ENCODE measurements at places on chromosomes 11 and 22.

- H3K27me3 ChIP-seq = no peaks in the 10 kb centered on the region
- DNase-seq = no peak
- H3K4me1 ChIP-seq = peaks cover 27% of the 10 kb centered on the region
- no peak overlapping the region for H3K27ac ChIP-seq
- no peak overlapping the region for H3K4me3 ChIP-seq
Observed at GRCh38 chr22:48717076-48717810, 1110.4 kb downstream of the BRD1 start.

DNA sequence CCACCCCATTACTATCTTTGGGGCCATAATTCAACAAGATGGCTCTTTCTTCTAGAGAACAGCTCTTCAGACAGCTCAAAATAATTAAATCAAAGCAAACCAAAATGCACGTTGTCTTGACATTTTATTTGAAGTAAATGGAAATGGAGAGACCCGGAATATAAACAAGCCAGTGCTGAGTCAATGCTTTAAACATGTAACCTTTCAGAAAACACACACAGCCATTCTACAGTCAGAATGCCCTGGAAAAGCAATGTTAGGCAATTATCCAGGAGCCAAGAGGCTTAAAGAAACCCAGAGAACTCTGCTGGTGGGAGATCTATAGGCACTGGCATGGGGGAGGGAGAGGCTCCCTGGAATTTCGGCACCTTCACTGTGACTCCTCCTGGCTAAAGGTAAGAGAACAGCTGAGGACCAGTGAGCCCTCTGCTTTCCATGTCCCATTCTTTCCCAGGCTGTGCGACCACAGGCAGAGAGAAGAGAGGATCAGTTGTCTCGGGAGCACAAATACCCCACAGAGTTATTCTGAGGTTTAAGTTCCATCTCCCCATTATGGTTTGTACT lies 254.0 kb upstream of the CCDC90B start:
- no peaks in the 10 kb centered on the region for H3K4me1 ChIP-seq
- no peak overlapping the region for H3K27ac ChIP-seq
- no peak overlapping the region for H3K4me3 ChIP-seq
- no peak for DNase-seq
- no peaks in the 10 kb centered on the region for H3K36me3 ChIP-seq
- H3K27me3 ChIP-seq = no peaks in the 10 kb centered on the region

- DNase-seq = no peak
- peak overlapping the region; percentile 97 for H3K27ac ChIP-seq
- no peaks in the 10 kb centered on the region for H3K27me3 ChIP-seq
- H3K4me1 ChIP-seq = peaks cover 49% of the 10 kb centered on the region
- H3K36me3 ChIP-seq = peaks cover 19% of the 10 kb centered on the region
Observed at GRCh38 chr22:31086703-31087330, 5.7 kb downstream of the SMTN start.

- no peak overlapping the region for H3K4me3 ChIP-seq
- no peaks in the 10 kb centered on the region for H3K36me3 ChIP-seq
- no peak overlapping the region for H3K27ac ChIP-seq
- H3K27me3 ChIP-seq = no peaks in the 10 kb centered on the region
- DNase-seq = peak; percentile 26
- H3K4me1 ChIP-seq = no peaks in the 10 kb centered on the region
Observed at GRCh38 chr22:48089601-48090331, 1327.3 kb downstream of the TBC1D22A start.

GRCh38 chr22:29314537-29315285 lies 786 bp downstream of the RASL10A start:
- H3K36me3 ChIP-seq = no peaks in the 10 kb centered on the region
- peaks cover 25% of the 10 kb centered on the region for H3K27me3 ChIP-seq
- no peak overlapping the region for H3K27ac ChIP-seq
- H3K4me3 ChIP-seq = no peak overlapping the region
- H3K4me1 ChIP-seq = peaks cover 51% of the 10 kb centered on the region

DNA sequence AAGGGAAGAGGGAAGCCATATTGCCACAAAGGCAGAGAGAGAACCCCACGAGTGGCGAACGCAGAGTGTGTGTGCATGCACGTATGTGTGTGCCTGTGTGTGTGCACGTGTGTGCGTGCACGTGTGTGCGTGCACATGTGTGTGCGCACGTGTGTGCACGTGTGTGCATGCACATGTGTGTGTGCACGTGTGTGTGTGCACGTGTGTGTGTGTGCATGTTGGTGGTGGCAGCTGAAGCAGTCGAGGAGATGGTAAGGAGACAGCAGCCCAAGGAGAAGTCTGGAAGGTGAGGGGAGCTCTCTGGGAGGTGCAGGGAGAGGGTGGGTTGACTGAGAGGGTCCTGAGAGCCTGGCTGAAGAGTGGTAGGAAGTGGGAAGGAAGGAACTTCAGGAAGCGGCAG lies 94.1 kb upstream of the NECTIN1 start:
- no peaks in the 10 kb centered on the region for H3K36me3 ChIP-seq
- no peak for DNase-seq
- H3K4me3 ChIP-seq = no peak overlapping the region
- H3K27ac ChIP-seq = no peak overlapping the region

DNA sequence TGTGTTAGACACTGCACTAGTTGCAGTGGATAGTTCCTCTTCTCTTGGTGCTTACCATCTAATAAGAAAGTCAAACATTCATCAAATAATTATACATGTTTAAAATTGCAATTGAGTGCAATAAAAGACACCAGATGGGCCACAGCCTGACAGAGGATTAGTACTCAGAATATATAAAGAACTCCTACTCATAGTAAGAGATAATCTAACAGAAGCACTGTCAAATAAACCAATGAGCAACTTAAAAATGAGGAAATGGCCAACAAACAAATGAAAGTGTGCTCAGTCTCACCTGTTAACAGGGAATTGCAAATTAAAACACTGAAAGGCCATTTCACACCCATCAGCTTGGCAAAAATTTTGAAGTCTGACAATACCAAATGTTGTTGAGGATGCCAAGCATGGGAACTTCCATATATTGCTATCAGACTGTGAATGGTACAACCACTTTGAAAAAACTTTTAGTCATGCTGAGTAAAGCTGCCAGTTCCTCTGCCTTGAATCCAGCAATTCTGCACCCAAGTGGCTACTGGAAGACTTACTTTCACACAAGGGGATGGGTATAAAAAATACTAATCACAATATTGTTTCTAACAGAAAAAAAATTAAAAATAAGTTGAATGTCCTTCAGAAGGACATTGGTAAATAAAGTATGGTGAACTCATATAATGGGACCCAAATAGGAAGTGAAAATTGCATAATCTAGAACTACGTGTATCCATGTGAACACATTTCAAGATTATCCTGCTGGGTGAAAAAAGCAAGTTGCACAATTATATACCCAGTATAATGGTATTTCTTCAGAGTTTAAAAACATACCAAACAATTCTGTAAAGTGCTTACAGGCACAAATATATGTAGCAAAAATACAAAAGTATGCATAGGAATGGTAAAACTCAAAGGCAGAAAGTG lies 41.4 kb upstream of the CREB3L1 start:
- no peaks in the 10 kb centered on the region for H3K36me3 ChIP-seq
- peak overlapping the region; percentile 76 for H3K27ac ChIP-seq
- peaks cover 32% of the 10 kb centered on the region for H3K4me1 ChIP-seq

GRCh38 chr11:43124272-43124935 lies 187.4 kb upstream of the API5 start:
- H3K27me3 ChIP-seq = no peaks in the 10 kb centered on the region
- no peaks in the 10 kb centered on the region for H3K4me1 ChIP-seq
- DNase-seq = no peak
- H3K27ac ChIP-seq = no peak overlapping the region

DNA sequence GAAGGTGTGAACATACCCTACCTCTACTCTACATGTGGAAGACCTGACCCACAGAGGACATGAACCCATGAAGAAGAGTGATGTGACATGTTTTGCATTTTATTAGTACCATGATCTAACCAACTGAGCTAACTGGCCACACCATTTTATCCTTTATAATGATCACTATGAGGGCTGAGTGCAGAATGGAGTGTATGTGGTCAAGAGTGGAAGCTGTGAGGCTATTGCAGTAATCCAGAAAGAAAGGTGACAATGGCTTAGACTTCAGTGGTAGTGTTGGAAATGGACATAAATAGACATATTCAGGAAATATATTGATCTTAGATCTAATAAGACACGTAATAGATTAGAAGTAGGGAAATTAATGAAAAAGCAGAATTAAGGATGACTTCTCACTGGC lies 3.8 kb downstream of the SRSF8 start:
- no peaks in the 10 kb centered on the region for H3K27me3 ChIP-seq
- peaks cover 32% of the 10 kb centered on the region for H3K4me1 ChIP-seq
- no peak overlapping the region for H3K4me3 ChIP-seq
- H3K27ac ChIP-seq = no peak overlapping the region
- H3K36me3 ChIP-seq = no peaks in the 10 kb centered on the region

- H3K36me3 ChIP-seq = no peaks in the 10 kb centered on the region
- no peaks in the 10 kb centered on the region for H3K27me3 ChIP-seq
- H3K27ac ChIP-seq = no peak overlapping the region
- no peak overlapping the region for H3K4me3 ChIP-seq
Observed at GRCh38 chr11:126992065-126992803, 8.3 kb downstream of the KIRREL3 start.

DNA sequence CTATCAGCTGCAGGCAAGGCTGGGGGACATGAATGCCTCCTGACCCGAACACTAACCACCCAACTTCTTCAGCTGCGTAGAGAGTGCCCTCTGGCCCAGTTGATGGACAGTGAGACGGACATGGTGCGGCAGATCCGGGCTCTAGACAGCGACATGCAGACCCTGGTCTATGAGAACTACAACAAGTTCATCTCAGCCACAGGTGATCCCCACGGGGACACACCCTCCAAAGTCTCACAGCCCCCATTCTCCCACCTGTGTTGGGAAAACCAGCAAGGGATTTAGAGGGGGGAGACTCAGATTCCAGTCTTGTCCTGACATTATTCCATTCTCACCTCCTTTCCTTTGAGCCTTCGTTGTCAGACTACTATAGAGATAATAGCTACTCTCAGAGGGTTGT lies 912 bp downstream of the VPS51 start:
- H3K4me3 ChIP-seq = peak overlapping the region; percentile 83
- H3K36me3 ChIP-seq = no peaks in the 10 kb centered on the region
- H3K4me1 ChIP-seq = peaks cover 41% of the 10 kb centered on the region
- no peaks in the 10 kb centered on the region for H3K27me3 ChIP-seq
- DNase-seq = no peak
- peak overlapping the region; percentile 99 for H3K27ac ChIP-seq

DNA sequence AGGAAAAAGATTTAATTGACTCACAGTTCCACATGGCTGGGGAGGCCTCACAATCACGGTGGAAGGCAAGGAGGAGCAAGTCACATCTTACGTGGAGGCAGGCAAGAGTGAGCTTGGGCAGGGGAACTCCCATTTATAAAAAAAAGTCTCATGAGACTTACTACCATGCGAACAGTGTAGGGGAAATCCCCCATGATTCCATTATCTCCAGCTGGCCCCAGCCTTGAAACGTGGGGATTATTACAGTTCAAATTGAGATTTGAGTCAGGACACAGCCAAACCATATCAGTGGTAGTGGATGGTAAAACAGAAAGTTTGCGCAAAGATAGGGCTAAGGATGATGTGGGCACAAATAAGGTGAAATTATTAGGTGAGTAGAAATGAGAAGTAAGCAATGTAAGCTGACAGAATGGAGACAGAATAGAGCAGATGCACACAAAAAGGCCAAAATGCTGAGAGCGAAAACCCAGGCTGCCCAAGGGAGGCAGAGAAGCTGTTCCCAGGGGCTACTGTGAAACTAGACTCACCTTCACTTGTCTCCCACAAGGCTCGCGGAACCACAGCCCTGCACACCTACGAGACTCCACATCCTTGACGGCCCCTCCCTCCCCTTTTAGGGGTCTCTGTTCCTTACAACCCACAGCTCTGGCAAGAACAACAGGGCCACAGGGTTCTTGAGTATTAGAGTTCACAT lies 377.6 kb downstream of the CADM1 start:
- H3K27ac ChIP-seq = no peak overlapping the region
- no peak overlapping the region for H3K4me3 ChIP-seq
- H3K27me3 ChIP-seq = no peaks in the 10 kb centered on the region
- no peak for DNase-seq

DNA sequence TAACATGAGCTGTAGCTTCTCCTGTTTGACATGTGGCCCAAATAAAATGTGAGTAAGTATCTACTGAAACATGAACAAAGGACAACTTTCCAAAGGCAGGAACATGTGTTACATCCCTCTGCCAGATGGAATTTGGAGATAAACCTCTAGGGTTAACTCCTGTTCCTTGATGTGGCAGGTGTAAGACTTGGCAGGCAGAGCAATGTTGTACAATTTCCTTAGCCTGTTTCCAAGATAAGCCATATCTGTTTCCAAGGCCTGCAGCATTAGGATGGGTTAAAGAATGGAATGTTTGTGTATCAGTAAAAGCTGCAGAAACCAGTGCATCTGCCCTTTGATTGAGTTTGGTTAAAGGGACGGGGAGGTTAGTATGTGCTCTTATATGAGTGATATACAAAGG lies 8.8 kb upstream of the DNAJB13 start:
- H3K27me3 ChIP-seq = no peaks in the 10 kb centered on the region
- H3K36me3 ChIP-seq = no peaks in the 10 kb centered on the region
- H3K4me1 ChIP-seq = no peaks in the 10 kb centered on the region
- H3K27ac ChIP-seq = no peak overlapping the region

DNA sequence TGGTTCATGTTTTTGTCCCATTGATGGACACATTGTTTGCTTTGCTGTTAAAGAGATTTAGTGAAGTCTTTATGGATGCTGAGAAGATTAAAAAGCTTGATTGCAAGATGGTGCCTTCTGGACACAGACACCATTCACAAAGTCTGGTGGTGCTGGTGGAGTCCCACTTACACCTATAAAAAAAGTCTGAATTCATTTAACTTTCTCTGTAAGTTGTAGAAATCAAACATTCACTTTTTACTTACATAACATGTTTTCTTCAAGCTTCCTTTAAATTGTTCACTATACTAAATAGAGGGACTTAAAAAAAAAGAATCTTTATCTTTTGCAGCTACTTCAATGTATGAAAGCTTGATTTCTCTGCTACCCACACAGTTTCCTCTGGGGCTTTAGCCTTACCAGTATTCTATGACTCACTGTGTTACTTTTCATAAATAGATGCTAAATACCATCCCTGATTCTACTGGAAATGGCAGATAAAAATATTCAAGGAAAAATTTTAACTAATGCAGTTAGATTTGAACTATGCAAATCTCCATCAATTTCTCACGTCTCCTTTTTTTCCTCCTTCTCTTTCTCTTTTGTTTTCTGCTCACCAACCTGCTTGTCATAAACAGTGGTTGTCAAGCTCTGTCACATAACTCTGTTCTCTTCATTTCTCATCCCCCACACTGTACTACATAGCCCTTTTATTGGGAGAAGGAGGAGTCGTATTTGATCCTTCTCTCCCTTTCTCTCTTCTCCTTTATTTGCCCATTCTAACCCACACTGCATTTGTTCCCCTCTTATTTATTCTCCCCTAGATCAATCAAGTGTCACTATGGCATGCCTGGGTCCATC lies 89.7 kb downstream of the FAM76B start:
- no peaks in the 10 kb centered on the region for H3K36me3 ChIP-seq
- no peak overlapping the region for H3K27ac ChIP-seq
- no peak for DNase-seq
- H3K4me1 ChIP-seq = peaks cover 3% of the 10 kb centered on the region
- no peak overlapping the region for H3K4me3 ChIP-seq

Data from body of pancreas (tissue), 4 donors.